ENCODE measurements at places on chromosomes 12 and 14. TPM values are rescaled to one million over a fixed set of nuclear protein-coding genes. Genes with fewer than 3 reads are reported as not detected.
A peak's percentile ranks its signal among the peaks of the same experiment; 100 is the strongest.

DNA sequence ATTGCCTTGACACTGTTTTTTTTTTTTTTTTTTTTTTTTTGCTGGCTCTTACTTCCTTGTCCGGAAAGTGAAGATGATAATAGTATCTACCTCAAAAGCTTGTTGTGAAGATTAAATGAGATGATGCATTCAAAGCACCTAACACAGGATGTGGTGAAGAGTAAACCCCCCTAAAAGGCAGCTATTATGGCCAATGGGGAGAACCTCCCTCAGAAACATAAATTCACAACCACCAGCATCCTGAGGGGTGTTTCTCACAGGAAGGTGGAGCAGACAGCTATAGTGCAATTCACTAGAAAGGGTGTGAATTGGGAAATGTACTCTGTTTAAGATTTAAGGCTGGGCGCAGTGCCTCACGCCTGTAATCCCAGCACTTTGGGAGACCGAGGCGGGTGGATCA, 85.4 kb upstream of the CRY1 start:
- DNase-seq = no peak

DNA sequence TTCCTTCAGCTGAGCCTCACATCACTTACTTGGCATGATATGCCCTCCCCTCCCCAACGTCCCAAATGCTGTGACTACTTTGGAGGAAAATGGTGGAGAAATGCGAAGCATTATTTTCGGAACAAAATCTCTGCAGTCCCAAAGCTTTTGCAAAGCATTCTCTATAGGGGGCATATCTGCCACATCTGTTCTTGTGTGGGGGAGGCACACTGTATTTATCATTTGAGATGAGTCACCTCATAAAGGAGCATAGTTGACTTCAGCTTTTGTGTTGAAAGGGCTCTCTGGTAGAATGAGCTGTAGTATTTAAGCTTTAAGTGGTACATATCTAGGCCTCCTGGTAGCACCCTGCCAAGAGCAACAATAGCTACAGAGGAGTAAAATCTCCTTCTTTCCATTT, 447.5 kb downstream of the ADAMTS20 start:
- DNase-seq = no peak

GRCh38 chr12:8590842-8591545, 21.7 kb downstream of the AICDA start:
- no peak for DNase-seq

GRCh38 chr14:75738192-75738591, 77.1 kb downstream of the TTLL5 start:
- DNase-seq = no peak

- no peak for DNase-seq
Observed at GRCh38 chr12:127629066-127629820, 637.7 kb upstream of the TMEM132C start.

- DNase-seq = no peak
Observed at GRCh38 chr14:80213602-80214001, 2.3 kb upstream of the DIO2 start.

DNA sequence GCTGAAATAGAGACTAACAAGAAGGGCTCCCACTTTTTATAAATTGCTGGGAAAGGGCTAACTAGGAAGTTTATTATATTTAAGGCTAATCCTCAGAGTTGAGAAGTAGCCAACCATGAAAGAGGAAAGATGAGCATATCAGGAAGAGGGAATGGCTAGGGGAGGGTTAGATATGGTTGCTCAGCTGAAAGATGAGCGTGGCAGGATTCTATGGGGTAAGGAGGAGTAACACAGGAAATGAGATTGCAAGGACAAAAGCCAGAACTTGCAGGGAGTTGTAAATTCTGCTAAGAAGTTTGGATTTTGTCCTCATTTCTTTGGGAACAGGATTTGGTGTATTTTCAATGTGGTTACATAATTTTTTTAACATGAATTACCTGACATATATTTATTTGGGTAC, 127.4 kb upstream of the ATP2B1 start:
- no peak for DNase-seq

DNA sequence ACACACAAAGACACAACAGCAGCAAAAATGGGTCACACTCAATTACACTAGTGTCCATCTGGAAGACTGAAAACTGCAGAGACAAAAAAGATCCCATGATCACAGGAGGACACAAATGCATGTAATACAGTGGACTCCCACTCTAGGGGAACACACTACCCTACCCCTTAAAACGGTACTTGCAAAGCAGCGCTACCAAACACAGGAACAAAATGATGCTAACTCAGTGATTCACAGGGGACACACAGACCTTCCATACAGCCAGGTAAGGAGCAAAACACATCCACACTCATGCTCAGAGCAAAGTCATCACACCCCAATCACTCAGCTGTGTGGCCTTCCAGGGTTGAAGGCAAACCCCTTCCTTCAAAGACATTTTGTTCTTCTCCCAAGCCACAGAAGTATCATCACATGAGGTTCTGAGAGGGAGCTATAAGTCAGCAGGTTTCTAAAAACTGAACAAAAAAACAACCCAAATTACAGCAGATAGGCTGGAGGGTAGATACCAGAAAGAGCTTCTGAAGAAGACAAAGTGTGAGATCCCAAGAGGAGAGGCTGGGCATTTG, 14.8 kb downstream of the SMUG1 start:
- no peak for DNase-seq

DNA sequence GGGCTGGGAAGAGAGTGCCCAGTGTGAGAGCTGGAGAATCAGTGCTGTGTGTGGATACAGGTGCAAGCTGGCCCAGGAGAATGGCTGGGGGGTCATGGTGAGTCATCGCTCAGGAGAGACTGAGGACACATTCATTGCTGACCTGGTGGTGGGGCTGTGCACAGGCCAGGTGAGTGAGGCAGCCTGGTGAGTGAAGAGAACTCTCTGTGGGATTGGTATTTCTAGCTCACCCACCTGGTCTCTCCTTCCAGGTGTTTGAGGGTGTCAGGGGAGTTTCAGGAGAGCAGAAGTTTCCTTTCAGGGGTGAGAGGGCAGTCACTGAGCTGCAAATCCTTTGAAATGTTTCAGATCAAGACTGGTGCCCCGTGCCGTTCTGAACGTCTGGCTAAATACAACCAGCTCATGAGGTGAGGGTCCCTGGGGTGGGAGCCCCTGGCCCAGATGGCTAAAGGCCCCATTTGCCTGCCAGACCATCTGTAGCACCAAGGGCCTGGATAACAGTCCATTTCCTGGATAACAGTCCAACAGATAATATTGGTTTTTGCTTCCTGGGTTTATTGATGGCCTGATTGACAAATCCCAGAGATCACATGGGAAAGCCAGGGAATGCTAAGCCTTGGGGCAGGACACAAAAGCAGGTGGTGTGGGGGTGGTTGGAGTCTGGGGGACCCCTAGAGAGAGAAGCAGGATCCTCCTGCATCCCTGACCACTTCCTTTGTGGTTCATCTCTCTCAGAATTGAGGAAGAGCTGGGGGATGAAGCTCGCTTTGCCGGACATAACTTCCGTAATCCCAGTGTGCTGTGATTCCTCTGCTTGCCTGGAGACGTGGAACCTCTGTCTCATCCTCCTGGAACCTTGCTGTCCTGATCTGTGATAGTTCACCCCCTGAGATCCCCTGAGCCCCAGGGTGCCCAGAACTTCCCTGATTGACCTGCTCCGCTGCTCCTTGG, 5.5 kb upstream of the ATN1 start:
- DNase-seq = peak; percentile 64

GRCh38 chr12:57372233-57372632, 58.6 kb downstream of the R3HDM2 start:
- no peak for DNase-seq

GRCh38 chr14:68782091-68782981, 10.5 kb downstream of the ZFP36L1 start:
- peak; percentile 62 for DNase-seq

- peak; percentile 86 for DNase-seq
Observed at GRCh38 chr12:6241495-6241894, 41.3 kb downstream of the CD9 start.

- no peak for DNase-seq
Observed at GRCh38 chr12:69833696-69834095, 8.7 kb downstream of the MYRFL start.

DNA sequence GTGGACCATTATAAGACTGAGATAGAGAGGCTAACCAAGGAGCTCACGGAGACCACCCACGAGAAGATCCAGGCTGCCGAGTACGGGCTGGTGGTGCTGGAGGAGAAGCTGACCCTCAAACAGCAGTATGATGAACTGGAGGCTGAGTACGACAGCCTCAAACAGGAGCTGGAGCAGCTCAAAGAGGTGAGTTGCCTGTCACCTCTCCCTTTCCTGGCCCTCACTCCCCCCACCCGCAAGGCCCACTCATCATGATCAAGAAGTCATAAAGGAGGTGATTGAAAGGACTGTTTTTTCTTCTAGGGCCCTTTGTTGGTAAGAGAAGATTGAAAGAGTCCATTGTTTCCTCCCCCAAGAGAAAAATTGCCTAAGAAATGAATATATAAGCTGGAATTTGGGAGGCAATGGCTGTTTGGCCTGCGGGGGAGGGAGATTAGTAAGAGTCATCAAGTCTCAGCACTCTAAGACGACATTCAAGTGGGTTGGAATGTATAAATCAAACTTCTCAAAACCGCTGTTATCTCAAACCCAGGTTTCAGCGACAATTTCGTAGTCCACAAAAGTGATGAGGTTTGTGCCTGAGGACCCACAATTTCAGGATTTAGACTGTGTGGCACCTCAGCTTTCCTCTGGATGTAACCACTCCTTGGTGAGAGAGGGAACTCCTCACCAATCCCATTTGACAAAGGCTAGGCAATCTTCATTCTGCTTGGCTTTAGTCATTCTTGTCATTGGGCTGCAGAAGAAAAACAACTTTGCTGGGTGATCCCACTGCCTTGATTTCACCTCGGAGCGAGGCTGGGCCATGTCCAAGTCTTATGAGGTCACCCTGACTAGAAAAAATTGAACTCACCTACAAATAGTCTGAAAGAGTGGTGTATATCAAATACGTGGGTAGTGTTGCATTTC, 966 bp downstream of the BICD1 start:
- DNase-seq = no peak

- peak; percentile 87 for DNase-seq
Observed at GRCh38 chr12:480831-481816, 21.4 kb downstream of the B4GALNT3 start.

Gene HVCN1
- total RNA-seq = 8.5 TPM

Gene EMC9
- 14.2 TPM for total RNA-seq

Gene EID3
- 6.1 TPM for total RNA-seq

Gene FOXM1
- 0.24 TPM for total RNA-seq

Gene ITGB7
- total RNA-seq = 2.9 TPM

Gene DHH
- total RNA-seq = 0.93 TPM

Gene FSCB
- total RNA-seq = not detected

Gene DBX2
- total RNA-seq = 0.93 TPM

Gene OTOGL
- total RNA-seq = 0.24 TPM

Gene RNF212B
- total RNA-seq = not detected

Gene SLC2A13
- 14.1 TPM for total RNA-seq

Gene SLC5A8
- total RNA-seq = not detected

Gene RCOR1
- 12.6 TPM for total RNA-seq

Gene CCDC197
- not detected for total RNA-seq

Gene MANSC1
- 23.2 TPM for total RNA-seq

Gene GAS2L3
- 6.9 TPM for total RNA-seq

Data from posterior vena cava (tissue), 2 donors.